NCI-H524 (cell line): ENCODE measurements at places on chromosomes 5 and 9.

GRCh38 chr5:164561933-164562872, 1056.8 kb downstream of the MAT2B start:
- no peak for DNase-seq

DNA sequence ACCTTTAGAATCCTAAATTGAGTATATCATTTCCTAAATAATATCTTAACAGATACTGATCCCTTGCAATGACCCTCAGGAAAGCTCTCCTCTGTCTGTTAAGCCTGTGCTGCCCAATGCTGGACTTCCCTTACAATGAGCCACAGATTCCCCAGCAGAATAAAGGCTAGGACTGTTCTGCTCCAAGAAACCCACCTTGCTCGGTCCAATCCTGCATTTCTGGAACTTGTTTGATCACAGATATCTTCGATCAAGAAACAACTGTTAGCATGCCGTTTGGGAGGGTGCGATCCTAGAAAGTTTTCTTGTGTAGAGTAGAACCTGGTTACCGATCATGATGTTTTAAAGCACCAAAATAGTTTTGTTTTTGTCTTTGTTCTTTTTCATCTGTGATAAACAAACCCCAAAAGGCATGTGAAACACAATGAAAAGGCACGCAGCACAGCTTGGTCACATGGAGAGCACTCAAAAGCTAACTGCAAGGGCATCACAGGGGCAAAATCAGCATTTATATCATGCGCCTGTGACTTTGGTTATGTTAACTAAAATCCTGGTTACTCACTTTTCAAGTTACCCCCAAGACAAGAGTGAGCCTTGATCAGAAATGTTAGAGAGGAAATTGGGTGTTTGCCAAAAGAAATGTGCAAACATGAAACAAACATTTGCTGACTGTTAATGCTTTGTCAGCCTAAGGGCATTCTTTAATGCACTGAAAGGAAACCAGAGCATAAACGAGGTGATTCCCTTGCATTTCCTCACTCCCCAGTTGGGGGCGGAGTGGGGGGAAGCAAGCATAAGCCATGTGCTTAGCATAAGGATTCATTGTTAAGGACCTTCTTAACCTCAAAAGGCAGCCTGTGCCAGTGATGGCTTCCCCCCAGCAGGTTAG, 61.9 kb upstream of the ADAMTS16 start:
- DNase-seq: no peak

- no peak for DNase-seq
These were observed 64.9 kb downstream of the MARCHF3 start for GRCh38 chr5:126965487-126965886.

DNA sequence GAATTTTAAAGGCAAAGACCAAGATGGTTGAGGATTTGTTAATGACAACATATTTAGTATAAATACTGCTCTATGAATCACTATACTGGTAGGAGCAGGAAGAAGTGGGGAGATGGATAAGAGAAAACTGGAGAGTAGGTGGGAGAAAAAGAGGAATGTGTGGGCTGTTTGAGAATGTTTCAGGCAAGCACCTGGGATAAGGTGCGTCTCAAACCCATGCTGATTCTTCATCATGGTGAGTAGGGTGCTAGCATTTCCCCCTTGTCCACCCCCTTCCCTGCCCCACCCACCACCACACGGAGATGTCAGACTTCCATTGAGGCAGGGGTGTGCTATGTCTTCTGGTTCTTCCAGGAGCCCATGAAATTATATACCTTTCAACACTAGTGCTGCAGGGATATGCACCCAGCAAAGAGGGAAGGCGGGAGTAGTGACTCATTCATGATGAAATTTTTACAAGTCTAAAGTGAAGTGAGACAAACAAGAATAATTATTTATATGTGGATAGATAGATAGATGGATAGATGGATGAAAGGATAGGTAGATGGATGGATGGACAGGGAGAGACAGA, 54.3 kb downstream of the MTX3 start:
- DNase-seq: no peak

- DNase-seq: peak; percentile 57
These were observed 42.4 kb downstream of the CPLANE1 start for GRCh38 chr5:37206736-37207135.

GRCh38 chr5:177494346-177495195, 2.8 kb downstream of the PDLIM7 start:
- peak; percentile 20 for DNase-seq

- no peak for DNase-seq
These were observed 22.7 kb upstream of the CATSPER3 start for GRCh38 chr5:134945041-134945440.

DNA sequence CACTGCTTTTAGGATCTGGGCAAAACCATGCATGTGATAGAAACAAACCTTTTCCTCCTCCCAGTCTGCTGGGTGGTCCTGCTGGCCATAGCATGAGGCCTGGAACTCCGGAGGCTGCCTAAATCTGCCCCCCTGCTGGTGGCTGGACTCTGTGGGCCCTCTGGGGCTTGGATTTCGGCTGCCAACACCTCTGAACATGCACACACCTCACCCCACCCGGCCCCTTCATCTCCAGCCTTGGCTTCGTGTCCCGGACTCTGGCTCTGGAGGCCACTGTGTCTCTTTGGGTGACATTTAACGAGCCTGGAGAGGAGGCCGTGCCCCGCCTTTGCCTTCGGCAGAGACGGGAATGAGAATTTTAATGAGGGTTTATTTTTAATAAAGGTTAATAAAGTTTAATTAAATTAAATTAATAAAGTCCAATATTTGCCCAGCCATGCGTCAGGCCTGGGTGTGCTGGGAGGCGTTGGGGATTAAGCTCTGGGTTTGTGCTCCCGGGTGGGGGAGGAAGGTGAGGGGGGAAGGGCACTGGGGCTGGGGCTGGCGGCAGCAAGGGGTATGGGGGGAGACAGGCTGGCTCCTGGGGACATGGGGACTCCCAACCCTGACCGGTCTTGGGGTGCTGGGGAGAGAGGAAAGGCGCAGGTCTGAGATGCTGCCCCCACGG, 251.8 kb downstream of the PBX3 start:
- DNase-seq: no peak

DNA sequence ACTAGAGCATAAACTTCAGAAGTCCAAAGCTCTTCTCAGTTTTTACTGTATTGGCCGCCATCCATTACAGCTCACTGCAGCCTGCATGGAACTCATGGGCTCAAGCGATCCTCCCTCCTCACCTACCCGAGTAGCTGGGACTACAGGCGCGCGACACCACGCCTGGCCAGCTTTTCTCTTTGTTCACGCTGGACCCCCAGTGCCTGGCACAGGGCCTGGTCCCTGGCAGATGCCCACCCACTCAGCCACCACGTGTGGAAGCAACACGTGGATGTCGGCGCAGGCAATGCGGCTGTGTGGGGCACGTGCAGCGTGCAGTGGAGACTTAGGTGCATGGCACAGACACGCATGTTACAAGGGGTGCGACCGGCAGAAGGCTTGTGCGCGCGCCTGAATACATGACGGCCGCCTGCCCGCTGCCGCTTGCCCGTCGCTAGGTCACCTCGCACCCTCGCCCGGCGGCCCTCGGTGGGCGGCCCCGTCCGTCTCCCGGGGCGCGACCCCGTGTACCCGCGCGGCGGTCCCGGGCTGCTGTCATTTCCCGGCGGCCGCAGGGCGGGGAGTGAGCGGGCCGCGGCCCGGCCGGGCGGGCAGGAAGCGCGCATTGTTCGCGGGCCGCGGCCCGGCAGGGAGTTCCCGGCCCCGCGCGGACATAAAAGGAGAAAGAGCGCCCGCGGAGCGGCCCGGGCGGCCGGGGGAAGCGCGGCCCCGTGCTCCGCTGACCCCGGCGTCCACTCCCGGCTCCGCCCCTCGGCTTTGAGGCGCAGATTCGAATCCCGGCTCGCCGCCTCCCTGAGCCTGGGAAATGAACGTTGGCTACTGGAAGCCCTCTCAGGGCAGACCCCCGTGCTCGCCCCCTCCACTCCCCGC, 24.1 kb upstream of the PTGS1 start:
- no peak for DNase-seq

DNA sequence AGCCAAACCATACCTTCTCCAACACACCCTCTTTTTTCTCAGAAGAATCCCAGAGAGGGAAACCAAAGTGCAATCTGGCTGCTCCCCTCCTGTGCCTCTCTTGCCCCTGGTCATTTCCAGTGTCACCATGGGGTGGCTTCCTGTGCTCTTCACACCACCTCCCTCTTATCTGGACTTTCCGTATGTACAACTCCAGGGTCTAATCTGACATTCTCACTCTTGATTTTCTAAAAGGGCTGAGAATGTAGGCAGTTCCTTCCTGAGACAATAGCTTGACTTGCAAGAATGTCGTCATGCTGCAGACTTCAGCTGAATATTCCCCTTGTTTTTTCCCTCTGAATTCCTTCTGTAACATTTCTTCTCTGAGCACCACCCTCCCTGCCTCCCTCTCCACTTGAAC, 110.2 kb downstream of the FBXL7 start:
- DNase-seq: no peak

DNA sequence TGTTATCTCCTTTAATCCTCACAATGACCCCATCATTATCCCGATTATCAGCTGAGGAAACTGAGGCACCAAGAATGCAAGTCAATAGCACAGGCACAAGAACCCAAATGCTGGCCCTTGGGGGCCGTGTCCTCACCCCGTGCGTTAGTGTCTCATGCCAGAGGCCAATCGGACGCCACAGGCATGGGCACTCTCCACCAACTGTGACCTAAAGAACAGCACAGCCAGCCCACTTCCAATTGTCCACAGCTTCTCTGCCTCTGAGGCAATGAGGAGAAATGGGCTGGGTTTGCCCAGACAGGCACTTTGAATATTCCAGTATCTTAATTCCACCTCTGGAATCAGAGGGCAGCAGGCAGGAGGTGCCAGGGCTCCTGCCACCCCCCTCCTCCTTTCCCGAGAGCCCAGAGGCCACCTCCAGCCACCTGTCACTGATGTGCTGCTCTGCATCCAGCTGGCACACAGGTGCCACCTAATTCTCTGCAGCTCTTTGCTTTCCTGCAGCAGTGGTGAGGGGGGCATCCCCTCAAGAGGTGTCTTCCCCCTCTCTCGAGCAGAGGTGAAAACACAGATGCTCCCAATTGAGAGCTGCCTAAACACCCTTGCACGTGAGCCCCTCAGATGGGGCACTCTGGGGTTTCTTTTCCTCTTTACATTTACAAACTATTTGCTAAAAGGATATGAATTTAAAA, 107.5 kb downstream of the ROR2 start:
- peak; percentile 78 for DNase-seq
